ENCODE measurements at places on chromosomes 5 and 9.

- DNase-seq, result no peak
Measured at GRCh38 chr9:13179257-13179656, 100.2 kb downstream of the MPDZ start.

DNA sequence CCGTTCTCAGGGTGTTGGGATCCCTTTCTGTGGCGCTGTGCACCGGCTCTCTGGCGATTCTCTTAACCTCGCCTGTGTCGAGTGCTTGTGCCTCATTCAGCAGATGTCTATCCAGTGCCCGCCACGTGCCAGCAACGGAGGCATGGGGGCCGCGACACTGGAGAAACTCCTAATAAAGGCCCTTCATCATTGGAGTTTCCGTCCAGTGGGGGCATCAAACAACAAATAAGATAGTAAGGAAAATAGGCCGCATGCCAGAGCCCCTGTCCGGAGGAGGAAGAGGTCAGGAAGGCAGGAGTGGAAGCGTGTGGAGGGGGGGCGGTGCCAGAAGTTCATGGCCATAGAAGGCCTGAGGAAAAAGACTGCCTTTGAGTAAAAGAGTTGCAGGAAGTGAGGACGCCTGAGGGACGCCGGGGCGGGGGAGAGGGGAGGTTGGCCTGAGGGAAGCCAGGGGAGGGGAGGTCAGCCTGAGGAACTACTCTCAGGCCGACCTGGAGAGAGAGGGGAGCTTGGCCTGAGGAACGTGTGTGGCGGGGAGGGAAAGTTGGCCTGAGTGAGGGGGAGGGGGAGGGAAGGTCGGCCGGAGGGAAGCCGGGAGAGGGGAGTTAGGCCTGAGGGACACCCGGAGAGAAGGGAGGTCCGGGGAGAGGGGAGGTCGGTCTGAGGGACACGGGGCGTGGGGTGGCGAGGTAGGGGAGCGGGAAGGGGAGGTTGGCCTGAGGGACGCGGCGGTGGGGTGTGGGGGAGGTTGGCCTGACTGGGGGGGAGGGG lies 82.2 kb downstream of the CACNA1B start:
- no peak for DNase-seq

DNA sequence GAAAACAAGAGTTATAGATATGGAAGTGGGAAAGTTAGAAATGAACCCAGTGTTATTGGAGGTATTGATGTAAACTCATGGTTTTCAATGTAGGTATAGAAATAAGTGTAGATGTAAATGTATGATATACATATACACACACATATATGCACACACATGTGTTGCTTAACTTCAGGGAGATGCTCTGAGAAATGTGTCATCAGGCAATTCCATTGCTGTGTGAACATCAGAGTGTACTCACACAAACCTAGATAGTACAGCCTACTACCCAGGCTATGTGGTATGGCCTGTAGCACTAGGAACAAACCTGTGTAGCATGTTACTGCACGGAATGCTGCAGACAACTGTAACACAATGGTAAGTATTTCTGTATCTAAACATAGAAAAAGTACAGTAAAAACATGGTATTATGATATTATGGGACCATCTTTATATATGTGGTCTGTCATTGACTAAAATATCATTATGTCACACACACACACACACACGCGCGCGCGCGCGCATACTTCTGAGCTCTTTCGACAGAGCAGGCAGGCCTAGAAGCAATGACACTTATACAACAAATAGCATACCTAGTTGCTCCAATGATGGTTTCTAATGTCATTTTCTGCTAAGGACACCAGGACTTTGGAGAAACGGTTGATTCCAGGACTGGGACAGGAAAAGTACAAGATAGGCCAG lies 86.6 kb downstream of the MACROH2A1 start:
- DNase-seq, result peak; percentile 2

DNA sequence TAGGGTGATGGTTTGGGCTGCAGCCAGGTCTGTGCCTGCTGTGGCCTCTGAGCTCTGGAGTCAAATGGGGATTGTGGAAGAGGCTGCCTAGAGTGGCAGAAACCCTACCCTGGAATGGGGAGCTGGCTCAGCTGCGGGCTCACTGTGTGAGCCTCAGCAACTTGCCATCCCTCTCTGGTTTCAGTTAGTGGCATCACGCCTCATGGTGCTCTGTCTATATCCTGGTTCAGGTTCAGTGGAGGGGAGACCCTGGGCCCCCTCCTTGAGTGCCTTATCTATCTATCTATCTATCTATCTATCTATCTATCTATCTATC lies 132.6 kb downstream of the PHF2 start:
- DNase-seq, result no peak

DNA sequence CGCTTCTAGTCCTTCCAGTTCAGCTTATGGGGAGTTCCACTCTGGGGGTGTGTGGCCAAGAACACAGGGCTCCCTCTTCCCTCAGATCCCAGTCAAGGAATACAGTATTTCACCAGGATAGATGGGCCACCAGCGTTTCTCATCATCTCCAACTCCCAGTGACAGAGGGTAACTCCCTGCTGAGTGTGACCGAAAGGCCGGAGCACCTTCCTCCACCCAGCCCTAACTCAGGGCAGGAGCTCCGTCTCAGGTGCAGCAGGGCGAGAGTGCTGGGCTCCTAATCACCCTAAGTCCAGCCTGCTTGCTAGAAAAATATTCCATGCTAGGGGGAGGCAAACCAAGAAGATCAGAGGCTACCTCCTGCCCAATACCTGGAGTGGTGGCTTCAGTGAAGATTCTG lies 102.6 kb downstream of the ADAMTS2 start:
- DNase-seq, result no peak

GRCh38 chr5:16505904-16506303 lies 40.3 kb upstream of the ZNF622 start:
- no peak for DNase-seq

DNA sequence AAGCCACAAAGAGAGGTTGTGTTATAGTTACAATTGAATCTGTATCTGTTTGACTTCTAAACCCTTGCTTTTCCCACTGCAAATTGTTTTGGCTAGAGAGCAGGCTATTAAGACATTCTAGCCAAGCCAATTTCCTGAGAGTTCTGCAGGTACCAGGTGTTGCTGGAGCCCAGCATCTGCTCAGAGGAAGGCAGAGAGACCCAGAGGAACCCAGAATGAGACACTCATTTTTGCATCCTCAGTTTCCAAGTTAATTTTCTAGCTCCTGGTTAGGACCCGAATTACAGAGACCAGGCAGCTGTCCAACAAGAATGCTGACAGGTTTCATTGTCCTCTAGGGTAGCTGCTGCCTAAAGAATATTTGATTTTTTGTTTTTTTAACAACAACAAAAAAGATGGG lies 266.2 kb downstream of the TRIM32 start:
- DNase-seq, result no peak

GRCh38 chr5:169651526-169651925 lies 14.5 kb downstream of the DOCK2 start:
- no peak for DNase-seq

GRCh38 chr9:116806075-116806474 lies 119.0 kb downstream of the TRIM32 start:
- no peak for DNase-seq

DNA sequence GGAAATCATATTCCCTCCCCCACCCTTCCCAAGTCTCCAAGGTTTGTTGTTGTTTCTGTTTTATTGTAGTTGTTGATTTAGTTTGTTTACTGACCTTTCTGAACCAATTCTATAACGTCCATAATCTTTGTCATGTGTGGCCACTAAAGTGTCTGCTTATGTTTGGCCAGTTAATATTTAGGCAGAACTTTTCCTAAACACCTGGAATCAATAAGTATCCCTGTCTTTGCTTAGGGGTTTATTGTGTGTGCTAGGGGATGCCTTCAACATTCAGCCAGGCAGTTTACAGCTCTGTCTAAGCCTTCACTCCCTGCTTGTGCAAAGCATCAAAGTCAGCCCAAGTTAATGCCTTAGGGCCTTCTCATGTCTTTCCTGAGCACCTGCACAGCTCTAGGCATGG lies 16.9 kb upstream of the LECT2 start:
- no peak for DNase-seq

- no peak for DNase-seq
Measured at GRCh38 chr5:56264417-56265025, 31.4 kb upstream of the ANKRD55 start.

DNA sequence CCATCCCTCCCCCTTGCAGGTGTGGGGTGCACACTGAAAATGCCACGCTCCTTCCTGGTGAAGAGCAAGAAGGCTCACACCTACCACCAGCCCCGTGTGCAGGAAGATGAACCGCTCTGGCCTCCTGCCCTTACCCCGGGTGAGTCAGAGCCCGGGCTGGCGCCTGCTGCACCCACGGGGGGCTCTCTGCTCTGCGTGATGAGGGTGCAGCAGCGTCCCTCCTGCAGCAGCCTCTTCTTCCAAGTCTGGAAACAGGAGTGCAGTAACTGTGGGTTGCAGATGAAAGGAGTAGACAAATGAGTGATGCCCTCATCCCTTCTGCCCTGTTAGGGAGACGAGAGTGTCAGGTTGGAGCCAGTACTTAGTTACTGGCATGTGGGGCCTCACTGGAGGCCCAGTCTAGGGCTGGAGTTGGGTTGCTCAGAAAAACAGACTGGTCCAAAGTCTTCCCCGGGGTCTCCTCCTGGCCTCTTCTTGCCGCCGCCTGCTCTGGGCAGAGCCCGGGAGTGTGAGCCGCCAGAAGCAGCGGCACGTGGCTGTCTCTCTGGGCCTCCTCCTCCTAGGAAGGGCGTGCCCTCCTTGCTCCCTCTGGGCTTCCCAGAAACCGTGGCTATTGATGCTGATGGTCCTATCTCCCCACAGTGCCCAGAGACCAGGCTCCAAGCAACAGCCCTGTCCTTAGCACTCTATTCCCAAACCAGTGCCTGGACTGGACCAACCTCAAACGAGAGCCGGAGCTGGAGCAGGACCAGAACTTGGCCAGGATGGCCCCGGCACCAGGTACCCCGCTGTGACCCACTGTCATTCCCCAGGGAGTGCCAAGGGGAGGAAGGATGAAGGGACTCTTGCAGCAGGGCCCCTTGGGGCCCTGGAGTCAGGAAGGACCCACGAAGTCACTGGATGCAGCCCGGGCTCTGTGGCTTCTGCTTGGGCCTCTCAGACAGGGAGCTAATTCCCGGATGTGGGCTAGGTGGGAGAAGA lies 8.4 kb downstream of the GFI1B start:
- no peak for DNase-seq

- no peak for DNase-seq
Measured at GRCh38 chr5:88394536-88395175, 126.0 kb upstream of the TMEM161B start.

DNA sequence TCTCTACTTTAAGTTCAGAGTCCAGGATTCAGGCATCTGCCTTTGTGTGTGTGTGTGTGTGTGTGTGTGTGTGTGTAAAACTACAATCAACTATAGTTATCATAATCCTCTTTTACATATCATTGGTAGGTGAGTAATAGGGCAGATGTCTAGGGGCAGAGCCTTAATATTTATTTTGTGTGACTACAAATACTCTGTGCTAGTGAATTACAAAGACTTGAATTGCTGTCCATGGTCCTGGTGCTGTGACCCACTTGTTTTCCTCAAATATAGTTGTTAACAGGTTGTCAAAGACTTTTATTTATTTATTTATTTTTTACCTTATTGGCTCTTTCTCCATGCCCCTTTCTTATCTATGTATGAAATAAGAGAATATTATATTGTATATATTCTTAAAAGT lies 196.8 kb downstream of the ANXA1 start:
- DNase-seq, result no peak

DNA sequence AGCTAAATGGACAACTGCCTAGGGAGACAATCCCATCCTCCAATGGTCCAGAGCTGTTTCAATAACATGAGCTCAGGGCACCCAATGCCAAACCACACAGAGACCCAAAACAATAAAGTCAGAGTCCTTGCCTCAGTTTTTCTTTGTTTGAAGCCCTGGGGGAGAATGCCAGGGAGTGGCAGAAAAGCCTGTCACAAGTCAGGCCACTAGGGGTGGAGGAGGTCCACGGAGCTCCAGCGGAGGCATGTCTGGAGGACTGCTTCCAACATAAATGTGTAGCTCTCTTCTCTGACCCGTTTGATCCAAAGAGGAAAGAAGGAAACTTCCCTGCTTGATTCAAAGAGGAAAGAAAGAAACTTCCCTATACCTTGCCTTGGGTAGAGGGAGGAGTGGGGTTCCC lies 175.3 kb downstream of the HSPA4 start:
- no peak for DNase-seq

GRCh38 chr5:88672644-88673252 lies 210.2 kb downstream of the MEF2C start:
- DNase-seq, result no peak

GRCh38 chr5:139470821-139471300 lies at the start of gene SMIM33:
SMIM33 (plus strand) TSS chr5:139471004; CDS start chr5:139471122, 118 bp downstream.
- peak; percentile 56 for DNase-seq

DNA sequence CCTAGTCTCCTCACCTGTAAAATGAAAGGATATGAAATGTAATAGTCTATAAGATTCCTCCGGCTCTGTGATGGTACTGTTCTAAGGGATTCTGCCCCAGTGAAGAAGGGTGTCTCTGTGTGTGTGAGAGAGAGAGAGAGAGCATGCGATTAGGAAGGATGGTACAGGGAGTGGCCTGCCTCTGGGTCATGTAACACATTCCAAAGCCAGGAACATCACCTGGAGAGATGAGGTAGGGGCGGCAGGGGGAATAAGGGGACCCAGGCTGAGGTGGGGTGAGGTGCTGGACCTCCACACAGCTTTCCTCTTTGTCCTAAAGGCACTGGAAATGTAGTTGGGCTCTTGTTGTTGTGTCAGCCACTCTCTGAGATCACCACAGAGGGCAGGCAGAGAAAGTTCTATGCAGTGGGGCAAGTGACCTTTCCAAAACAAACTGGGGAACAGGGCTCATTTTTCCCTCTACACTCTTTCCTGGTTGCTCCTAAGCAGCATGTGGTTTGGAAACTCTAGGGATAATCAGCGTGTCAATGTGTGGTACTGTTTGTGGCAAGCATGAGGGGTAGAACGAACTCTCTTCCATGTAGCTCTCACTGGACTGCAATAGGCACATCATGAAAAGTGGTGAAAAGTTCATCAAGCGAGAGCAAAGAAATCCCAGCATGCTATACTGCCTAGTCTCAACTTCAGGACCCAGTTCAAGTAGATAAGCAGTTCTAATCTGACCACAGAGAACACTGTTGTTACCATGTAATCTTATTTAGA lies 65.0 kb downstream of the SEMA6A start:
- DNase-seq, result no peak

GRCh38 chr9:23842565-23843129 lies 16.6 kb upstream of the ELAVL2 start:
- no peak for DNase-seq

GRCh38 chr5:6464441-6464840 lies 15.8 kb downstream of the UBE2QL1 start:
- no peak for DNase-seq

GRCh38 chr9:137299938-137300337 lies 2.1 kb downstream of the NRARP start:
- DNase-seq, result no peak

DNA sequence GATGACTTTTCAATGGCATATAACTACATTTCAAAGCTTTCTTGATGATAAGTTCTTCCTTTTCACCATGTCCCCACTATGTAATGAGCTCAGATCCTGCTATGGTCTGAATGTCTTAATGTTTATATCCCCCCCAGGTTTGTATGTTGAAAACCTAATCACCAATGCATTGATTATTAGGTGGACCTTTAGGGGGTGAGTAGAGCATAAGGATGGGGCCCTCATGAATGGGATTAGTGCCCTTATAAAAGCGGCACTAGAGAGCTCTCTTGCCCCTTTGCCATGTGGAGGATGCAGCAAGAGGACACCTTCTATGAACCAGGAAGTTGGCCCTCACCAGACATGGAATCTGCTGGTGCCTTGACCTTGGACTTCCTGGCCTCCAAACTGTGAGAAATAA lies 316.8 kb downstream of the ARHGEF28 start:
- DNase-seq, result no peak

GRCh38 chr5:168123631-168124528 lies 167.6 kb upstream of the WWC1 start:
- no peak for DNase-seq

Data from activated CD4-positive, alpha-beta memory T cell treated with anti-CD3 and anti-CD28 coated beads, Interleukin-2, amount 10 ng/mL, durations not matched to agents 7 days and 5 days (primary cell).